ENCODE measurements at places on chromosomes 5 and 9. TPM values are rescaled to one million over a fixed set of nuclear protein-coding genes. Genes with fewer than 3 reads are reported as not detected.

FOXI1 gene
- not detected for polyA plus RNA-seq

TPPP gene
- polyA plus RNA-seq: 2.1 TPM

S1PR3 gene
- polyA plus RNA-seq: 18.5 TPM

SPRY4 gene
- polyA plus RNA-seq: 2.0 TPM

PITX1 gene
- 0.45 TPM for polyA plus RNA-seq

ZNF618 gene
- polyA plus RNA-seq: 12.0 TPM

PCDHGB3 gene
- polyA plus RNA-seq: 1.1 TPM

PLAC8L1 gene
- not detected for polyA plus RNA-seq

TNPO1 gene
- 14.9 TPM for polyA plus RNA-seq

RMI1 gene
- 3.2 TPM for polyA plus RNA-seq

Data from ovary (tissue), 10 donors.